Activated CD8-positive, alpha-beta T cell treated with anti-CD3 and anti-CD28 coated beads, Interleukin-2, amount 10 ng/mL, durations not matched to agents 7 days and 5 days (primary cell): ENCODE measurements at places on chromosomes 12 and 14. TPM values are rescaled to one million over a fixed set of nuclear protein-coding genes. Genes with fewer than 3 reads are reported as not detected.

DNA sequence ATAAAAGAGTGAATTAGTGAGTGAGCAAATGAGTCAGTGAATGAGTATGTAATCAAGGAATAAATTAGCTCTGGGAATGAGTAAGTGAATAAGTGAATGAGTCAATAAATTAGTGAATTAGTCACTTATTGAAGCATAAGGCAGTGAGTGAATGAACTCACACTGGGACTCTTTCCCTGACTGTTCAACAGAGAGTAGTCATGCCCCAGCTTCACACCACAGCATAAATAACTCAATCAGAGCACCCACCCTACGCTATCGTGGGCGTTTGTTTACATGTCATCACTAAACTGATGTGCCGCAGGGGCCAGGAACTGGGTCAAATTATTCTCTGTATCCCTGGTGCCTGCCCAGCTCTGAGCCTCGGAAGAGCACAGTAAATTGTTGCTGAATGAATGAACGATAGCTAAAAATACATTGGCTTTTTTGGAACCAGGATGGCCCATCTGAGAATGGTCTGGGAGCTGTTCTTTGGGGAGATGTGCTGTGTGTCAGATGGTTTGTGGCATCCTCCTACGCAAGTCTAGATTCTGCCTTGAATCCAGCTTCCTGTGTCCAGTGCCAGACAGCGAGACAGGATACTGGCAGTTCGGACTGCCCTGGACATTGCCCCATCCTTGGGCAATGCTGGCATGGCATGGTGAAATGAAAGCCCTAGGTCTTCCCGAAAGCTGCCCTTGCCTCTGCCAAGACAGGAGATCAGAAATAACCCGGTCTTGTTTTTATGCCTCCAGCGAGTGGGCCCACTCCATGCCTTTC is 98.0 kb upstream of the RTL1 start:
- DNase-seq = no peak

DNA sequence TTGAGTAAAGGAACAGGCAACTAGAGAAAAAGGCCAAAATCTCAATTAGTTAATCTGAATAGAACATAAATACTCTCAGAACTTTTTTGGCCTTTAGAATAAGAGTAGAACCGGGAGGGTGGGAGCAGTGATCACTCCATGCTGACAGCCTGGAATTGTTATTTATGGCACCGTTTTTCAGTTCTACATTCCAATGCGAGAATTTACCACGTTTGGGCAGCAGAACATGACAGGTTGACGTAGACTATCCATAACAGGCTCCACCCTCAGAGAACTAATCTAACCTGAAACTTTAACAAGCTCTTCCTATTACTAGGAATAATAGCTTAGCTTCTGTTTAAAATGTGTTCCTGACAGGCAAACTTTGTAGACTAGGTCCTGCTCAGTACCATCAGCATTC is 379.1 kb downstream of the SEC23A start:
- DNase-seq = no peak

- DNase-seq = no peak
These were observed 121.7 kb downstream of the ZNF664 start for GRCh38 chr12:124094733-124095132.

The AQP2 gene
- not detected for total RNA-seq
